Osteocyte (in vitro differentiated cells): ENCODE measurements at places on chromosomes 2 and 18. TPM values are rescaled to one million over a fixed set of nuclear protein-coding genes. Genes with fewer than 3 reads are reported as not detected.

DNA sequence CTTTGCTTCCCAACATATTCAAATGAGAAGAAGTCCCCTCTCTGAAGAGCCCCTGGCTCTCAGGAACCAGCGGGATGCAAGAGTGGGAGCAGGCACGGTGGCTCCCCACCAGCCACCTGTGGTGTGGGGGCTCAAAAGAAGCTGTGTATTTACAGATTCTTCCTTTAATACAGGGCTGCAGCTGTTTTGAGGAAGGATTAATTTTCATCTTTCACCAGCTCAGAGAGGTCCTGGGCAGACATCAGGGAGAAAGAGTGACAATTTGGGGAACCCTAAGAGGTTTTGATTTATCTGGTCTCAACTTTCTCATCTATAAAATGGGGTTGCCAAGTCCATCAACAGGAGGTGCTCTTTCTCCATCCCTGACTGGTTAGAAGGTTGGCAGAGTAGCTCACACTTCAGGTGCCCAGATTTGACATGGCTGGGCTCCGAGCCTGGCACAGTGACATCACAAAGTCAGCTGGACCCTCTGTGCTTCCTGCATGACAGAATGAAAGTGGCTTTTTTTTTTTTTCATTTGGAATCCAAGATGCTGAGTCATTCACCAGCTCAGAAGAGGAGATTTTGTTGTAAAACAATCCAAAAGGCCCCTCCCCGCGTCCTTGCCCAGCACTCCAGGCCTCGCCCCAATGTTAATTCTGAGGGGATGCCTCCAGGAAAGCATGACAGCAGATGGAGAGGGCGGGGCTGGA is 15.5 kb upstream of the SIX2 start:
- peak overlapping the region; percentile 89 for H3K27ac ChIP-seq
- no peak for DNase-seq
- no peaks in the 10 kb centered on the region for H3K36me3 ChIP-seq
- H3K4me3 ChIP-seq = no peak overlapping the region

DNA sequence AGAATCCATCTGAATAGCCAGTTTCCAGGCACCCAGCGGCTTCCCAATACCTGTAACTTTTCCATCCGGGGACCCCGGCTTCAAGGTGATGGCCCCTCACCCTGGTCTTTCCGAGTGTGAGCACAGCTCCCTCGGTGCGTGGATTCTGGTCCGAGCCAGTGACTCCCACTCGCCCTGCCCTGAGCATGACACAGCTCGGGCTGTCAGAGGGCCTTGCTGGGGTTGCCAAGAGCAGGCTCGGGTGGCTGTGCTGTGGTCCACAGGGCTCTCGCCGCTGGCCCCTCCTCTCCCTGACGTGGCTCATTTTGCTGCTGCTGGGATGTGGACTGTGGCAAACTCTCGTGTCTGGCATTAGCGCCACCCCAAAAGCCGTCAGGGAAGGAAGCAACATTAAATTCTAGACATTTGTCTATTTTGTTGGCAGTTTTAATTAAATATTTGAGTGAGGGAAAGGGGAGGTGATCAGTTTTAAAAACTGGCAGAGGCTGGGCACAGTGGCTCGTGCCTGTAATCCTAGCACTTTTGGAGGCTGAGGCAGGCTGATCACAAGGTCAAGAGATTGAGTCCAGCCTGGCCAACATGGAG is 5.6 kb upstream of the ESPNL start:
- DNase-seq = peak; percentile 80
- H3K4me3 ChIP-seq = no peak overlapping the region
- H3K4me1 ChIP-seq = peaks cover 6% of the 10 kb centered on the region
- no peak overlapping the region for H3K27ac ChIP-seq
- no peaks in the 10 kb centered on the region for H3K27me3 ChIP-seq

DNA sequence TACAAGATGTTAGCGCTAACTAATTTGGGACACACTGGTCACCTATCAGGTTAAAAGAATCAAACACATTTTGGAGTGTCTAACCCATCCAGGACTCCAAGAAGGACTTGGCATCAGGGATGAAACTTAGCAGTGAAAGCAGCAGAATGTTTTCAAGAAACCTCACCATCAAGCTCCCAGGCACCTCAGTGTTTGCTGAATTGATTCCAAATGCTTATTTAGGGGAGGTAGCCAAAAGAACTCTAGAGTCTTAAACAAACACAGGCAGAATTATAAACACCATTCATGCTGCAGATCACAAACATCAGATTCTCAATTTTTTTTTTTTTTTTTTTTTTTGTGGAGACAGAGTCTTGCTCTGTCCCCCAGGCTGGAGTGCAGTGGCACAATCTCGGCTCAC is 122.8 kb upstream of the UXS1 start:
- DNase-seq = no peak
- H3K36me3 ChIP-seq = no peaks in the 10 kb centered on the region
- no peaks in the 10 kb centered on the region for H3K27me3 ChIP-seq
- H3K4me1 ChIP-seq = no peaks in the 10 kb centered on the region

The MCEE gene
- 18.2 and 19.0 TPM in 2 replicates for total RNA-seq

The TIGD1 gene
- 6.7 and 8.2 TPM in 2 replicates for total RNA-seq

The CD302 gene
- total RNA-seq = 18.4 and 19.3 TPM in 2 replicates

The HPCAL1 gene
- total RNA-seq = 56.8 and 57.8 TPM in 2 replicates
